Stimulated activated CD8-positive, alpha-beta memory T cell treated with anti-CD3 and anti-CD28 coated beads, Interleukin-4, amount 100 ng/mL, for 24 hours (primary cell): ENCODE measurements at places on chromosomes 2 and 18.

- DNase-seq, result no peak
These were observed 62.1 kb downstream of the CTAGE1 start for GRCh38 chr18:22355598-22355997.

DNA sequence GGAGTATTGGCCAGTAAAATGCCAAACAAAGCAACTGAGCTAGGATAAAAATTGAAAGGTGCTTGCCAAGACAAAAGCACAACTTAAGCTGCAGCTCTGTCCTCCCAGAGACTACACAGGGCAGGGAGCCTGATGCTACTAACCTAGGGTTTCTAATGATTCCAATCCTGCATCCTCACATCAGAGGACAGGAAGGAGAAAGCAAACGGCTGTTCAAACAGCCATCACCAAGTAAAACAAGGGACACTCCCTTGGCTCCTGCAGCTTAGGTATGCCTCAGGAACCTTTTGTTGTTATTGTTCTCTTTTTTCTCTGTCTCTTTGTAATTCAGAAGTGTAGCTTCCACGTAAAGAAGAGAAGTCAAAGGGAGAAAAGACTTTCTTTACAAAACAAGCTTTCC, 99.5 kb downstream of the TCF4 start:
- DNase-seq, result no peak

- peak; percentile 33 for DNase-seq
These were observed 117.1 kb upstream of the STPG4 start for GRCh38 chr2:47272031-47272864.

- no peak for DNase-seq
These were observed 24.5 kb downstream of the SLC66A2 start for GRCh38 chr18:79926715-79927606.

DNA sequence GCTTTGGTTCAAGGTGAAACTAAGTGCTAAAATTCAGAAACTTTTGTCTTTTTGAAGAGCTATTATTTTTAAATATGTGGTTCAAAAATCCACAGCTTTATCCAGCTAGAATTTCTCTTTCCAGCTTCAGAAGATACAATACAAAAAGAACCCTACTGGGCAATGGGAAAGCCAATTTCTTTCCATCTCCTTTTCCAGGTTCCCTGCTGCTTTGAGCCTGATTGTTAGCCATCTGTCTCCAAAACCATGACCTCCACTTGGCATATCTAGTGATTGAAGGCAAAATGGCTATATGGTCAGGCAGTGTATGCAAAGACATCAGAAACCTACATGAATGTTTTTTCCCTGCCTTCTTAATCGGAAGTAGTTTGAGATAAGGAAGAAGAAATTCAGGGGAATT, 134.1 kb downstream of the KCNH7 start:
- no peak for DNase-seq

DNA sequence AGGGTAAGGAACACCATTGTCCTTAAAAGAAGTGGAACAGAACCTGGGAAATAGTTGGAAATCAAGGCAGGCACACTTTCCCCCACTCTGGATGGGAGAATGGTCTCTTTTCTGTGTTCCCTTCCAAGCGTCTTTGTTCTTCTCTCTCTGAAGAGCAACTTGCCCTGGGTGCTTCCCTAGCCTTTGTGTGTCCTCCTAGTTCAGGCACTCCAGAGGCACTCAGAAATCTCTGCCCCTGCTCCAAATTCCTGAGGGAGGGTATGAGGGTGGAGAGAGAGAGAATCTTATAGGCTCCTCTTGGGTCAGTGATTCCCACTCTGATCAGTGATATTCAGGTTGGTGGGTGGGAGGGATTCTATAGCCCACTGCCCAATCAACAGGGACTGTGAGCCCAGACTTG, 8.8 kb upstream of the SIX2 start:
- no peak for DNase-seq

DNA sequence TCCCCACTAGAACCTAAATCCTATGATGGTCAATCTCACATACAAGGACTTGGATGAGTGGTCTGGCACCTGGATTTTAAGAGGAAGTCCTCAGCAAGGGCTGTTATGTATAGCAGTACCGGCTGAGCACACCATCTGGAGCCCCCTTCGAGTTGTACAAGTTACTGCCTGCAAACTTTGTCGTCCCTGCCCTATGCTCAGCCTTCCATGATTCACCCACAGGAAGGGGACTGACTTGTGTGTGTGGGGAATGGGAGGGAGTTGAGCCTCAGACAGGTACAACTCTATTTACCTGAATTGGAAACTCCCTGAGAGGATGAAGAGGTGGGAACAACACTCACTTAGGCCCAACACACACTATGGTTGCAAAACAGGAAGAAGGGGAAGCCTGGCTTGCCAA, 186.6 kb downstream of the MYO5B start:
- no peak for DNase-seq

GRCh38 chr2:25982273-25982967, at the start of gene KIF3C:
TSS of gene KIF3C (minus strand) at chr2:25982497. CDS start at chr2:25981917, 580 bp downstream.
- peak; percentile 53 for DNase-seq

DNA sequence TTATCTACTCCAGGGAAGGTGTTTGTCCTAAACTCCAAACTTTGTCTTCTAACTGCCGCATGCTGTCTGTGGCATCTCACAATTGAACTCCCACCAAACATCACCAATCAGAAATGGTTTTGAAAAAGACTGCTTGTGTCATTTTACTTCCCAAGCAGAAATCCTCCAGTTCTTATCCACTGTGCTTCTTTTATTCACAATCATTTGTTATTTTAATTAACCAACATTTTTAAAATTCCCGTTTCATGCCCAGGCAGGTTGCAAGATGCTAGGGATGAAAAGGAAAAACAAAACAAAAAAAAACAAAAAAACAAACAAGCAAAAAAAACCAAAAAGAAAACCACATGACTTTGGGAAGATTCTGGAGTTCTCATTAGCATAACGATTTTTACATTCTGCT, 63.5 kb upstream of the RAB27B start:
- no peak for DNase-seq

GRCh38 chr2:133959066-133959465, 294.8 kb upstream of the MGAT5 start:
- DNase-seq, result no peak

DNA sequence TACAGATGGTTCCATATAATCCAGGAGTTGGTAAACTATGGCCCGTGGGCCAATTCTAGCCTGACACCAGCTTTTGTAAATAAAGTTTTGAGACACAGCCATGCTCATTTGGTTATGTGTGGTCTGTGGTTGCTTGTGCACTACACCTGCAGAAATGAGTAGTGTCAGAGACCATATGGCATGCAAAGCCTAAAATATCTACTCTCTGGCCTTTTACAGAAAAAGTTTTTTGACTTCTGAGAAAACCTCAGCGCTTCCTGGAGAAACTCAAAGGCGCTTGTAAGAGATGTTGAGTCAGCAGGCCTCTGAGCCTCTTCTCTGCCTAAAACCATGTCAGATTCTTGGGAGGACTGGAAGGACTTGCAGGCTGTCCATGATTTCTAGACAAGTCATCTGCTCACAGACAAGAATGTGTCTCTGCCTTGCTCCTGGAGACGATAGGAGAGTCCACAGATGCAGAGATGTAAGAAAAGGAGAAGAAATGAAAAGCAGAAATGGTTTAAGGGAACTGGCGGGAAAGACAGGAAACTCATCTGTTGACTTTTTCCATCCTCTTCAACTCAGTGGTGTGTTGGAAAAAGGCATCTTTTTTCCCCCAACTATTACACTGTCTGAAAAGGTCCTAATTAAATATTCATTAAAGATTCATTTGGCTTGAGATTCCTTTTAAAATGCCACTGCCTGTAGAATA, 5.2 kb downstream of the TTC39C start:
- DNase-seq, result no peak

DNA sequence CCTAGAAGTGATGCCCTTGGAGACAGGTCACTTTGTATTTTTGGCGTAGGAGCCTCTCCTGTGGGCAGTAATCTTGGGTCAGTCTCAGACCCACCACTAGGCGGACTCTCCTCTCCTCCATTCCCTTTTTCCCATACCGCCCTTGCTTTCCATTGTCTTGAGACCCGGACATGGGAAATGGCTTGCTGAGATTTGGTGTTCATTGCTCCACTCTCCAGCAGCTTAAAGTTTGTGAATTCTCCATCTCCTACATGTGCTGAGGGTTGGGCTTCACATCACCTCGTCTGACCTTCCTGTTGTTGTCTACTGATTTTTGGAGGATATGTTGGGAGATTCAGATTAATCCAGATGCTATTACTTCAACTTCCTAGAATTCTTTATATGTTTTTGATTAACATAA, 159.2 kb upstream of the RAB12 start:
- DNase-seq, result no peak
